ENCODE measurements at places on chromosomes 5 and 9.

DNA sequence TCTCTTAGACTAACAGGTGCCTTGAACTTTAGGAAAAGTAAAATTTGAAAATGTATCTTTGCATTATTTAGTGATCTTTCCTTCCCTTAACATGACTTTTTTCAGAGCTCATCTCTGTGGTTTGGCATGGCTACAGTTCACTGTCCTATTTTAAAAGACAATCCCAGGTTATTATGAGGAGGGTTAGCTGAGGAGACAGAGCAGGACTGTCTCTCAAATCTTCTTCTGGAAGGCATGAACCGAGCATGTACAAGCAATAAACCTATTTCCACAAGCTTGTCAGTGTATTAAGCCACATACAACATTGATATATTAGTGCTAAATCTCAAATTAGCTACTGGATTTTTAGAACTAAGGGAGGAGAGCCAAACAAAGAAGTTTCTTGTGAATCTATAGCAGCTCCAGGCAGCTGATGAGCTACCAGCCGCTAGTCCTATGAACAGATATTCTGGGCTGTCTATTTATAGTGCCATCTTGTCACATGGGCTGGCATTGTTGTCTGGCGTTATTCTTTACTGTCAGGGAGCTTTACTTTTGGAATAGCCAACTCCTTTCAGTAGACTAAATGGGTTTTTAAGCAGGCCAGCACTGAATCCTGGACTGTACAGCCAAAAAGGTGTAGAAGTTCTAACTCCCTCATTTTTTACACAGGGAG, 171.2 kb upstream of the ACTBL2 start:
- DNase-seq: no peak

DNA sequence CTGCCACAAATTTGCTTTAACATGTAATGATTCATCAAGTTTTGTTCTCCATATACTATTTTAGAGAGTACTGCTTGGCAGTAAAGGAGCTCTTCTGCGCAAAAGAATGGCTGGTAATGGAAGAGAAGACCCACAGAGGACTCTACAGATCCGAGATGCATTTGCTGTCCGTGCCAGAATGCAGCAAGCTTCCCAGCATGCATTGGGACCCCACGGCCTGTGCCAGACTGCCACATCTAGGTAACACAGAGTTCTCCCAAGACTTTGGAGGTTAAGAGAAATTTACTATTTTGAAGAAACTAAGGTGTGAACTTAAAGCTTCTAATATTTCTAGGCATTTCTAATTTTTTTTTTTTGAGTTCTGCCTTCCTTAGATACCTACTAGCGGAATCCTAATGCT, 107.1 kb downstream of the MUSK start:
- no peak for DNase-seq

GRCh38 chr5:112159435-112159834, 259.6 kb downstream of the EPB41L4A start:
- DNase-seq: no peak

- DNase-seq: no peak
These were observed 159.1 kb downstream of the YIPF5 start for GRCh38 chr5:144011388-144011787.

DNA sequence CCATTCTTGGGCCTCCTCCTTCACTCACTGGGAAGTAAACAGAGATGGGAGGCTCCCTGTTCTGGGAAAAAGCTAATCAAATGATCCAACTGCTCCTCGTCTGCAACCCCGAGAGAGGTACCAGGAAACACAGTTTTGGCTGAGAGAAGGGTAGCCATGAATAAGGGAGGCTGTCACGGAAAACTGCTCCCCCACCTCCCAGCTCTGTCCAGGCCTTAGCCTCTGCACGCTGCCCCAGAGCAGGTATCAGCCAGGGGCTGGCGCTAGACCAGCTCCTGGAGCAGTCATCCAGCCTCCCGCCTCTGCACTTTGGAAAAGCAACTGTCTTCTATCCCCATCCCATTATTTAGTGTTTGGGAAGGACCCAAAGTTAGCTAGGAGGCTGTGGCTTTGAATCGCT, 266.1 kb downstream of the NDUFS4 start:
- no peak for DNase-seq

GRCh38 chr5:135246605-135246922, 152.5 kb downstream of the MACROH2A1 start:
- DNase-seq: no peak

DNA sequence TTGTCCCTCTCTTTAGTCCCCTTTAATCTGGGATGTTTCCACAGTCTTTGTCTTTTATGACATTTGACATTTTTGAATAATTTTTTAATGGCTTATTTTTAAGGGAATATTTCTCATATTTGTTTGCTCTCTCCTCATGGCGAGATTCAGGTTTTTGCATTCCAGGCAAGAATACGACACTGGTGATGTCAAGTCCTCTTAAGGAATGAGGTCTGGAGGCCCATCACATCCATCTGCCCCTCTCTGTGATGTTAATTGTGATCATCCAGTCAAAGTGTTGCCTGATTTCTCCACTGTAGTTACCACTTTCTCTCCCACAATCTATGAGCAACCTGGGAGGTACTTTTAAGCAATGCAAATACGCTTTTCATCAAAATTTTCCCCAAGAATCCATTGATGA, 193.2 kb downstream of the MAST4 start:
- DNase-seq: no peak
